ENCODE measurements at places on chromosomes 1 and 21.

DNA sequence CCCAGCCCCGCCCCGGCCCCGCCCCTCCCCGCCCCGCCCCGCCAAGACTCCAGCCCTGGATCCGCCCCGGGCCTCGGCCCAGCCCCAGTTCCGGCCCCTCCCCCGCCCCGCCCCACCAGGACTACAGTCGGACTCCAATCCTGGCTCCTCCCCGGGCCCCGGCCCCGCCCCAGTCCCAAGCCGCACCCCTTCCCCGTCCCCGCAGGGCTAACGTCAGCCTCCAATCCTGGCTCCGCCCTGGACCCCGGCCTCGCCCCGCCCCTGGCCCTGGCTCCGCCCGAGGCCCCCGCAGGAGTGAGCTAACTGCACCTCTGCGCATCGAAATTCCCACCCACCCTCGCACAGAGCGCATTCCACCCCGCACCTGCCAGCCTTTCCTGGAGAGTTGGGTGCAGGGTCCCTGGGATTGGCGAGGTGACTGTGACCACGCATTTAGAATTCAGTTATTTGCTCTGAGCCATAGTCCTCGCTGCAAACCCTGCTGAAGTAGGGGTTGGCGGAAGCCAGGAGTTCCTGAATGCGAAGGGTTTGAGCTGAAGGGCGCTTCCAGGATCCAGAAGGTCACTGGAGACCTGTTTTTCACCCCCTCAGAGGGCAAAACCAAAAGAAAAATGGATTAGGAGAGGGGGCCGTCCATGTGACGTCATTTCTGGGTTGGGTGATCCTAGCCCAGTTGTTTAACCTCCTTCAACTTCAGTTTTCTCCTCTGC is 588 bp upstream of the IGSF8 start:
- DNase-seq = peak; percentile 89

GRCh38 chr1:47190509-47190855 is 646 bp upstream of the PDZK1IP1 start:
- no peak for DNase-seq

DNA sequence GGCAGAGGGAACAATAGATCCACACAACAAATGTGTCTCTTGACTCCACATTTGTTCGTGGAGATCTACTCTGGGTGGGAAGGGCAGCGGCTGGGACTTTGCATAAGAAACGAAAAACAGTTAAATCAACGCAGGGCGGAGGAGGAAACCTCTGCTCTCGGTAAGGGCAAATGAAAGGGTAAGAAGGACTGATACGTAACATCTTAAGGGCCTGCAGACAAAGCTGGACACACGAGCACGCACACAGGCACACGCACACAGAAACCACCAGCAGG is 57.3 kb downstream of the MRPL37 start:
- no peak for DNase-seq

DNA sequence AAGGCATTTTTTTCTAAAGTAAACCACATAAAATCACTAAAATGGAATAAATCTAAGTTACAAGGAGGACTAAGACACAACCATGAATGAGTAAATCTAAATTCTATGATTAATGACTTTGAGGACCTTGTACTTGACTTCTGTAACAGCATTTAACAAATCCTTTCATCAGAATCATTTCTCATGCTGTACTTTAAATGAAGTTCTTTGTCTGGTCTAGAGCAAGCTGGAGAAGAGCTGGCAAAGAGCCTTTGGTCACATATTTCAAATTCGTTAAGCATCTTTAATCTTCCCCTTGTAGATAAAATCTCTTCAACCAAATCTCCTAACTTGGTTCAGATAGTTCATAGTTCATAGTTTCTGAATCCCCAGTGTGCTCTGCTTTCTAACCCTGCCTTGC is 405.4 kb downstream of the PTPRC start:
- no peak for DNase-seq

Data from NCI-H1092 treated with DMSO at 0.1 percent for 48 hours (cell line).